ENCODE measurements at places on chromosomes 4 and X. TPM values are rescaled to one million over a fixed set of nuclear protein-coding genes. Genes with fewer than 3 reads are reported as not detected.

DNA sequence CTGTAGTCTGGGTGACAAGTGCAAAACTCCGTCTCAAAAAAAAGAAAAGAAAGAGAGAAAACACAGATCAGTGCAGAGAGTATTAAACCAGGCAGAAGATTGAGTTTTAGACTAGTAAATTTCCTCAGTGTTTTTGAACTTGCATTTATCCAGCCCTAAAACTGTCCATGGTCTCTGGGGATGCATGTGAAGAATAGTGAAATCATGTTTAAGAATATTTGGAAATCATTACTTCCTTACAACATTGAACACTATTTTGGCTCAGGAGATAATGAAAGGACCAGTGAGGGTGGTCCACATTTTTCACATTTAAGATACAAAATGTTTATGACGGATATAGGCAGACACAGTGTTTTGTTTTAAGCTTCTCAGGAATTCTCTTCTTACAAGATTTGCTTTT lies 195.8 kb upstream of the RASGEF1B start:
- no peak for DNase-seq

DNA sequence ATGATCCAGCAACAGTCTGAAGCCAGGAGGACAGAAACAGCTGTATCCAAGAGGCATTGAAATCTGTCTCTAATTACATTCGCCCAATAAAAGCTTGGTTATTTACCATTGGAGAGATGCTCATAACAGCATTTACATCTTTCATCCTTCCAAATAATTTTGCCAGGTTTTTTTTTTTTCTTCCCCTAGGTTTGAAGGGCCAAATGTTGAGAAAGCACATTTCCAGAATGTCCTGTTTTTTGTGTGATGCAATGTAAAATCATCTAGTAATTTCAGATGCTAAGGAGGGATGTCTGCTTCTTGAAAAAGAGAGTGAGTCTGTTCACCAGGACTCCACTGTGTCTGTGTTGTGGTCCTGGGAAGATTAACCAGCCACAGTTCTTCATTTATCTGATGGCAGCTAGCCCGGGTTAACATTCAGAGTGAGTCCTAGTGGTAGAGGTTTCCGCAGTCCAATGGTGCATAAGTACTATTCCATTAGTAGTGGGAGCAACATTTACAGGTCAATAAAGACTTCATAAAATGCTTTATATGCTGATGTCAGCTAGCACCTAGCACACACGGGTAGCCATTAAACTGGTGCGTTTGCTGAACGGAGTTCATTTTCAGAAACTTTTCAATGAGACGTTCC lies 406.8 kb downstream of the STIM2 start:
- DNase-seq = no peak

- DNase-seq = no peak
These were observed 134.5 kb upstream of the PCDH10 start for GRCh38 chr4:133014473-133015135.

The FRMD7 gene
- 1.6 TPM for total RNA-seq

The SASH3 gene
- 8.4 TPM for total RNA-seq

DNA sequence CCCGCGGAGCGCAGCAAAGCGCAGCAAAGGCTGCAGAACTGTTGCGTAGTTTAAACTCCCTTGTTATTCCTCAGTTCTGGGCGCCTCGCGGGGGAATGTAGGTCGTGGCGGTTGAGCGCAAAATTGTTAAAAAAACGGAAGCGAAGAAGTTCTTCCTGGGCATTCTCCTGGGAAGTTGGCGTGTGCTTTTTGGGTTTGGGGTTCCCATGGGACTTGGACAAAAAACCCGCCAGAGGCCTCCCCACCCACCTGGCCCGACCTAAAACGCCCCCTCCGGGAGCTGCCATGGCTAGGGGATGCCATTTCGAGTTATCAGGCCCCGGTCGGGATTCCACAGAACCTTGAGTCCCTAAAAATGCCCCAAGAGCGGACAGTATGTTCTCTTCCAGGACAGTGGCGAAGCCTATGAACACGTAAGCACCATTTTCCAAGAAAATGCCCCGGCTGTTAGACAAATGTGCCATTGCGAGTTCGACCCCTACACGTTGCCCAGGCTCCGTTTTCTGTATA lies 8.9 kb downstream of the ZIC3 start:
- no peak for DNase-seq

DNA sequence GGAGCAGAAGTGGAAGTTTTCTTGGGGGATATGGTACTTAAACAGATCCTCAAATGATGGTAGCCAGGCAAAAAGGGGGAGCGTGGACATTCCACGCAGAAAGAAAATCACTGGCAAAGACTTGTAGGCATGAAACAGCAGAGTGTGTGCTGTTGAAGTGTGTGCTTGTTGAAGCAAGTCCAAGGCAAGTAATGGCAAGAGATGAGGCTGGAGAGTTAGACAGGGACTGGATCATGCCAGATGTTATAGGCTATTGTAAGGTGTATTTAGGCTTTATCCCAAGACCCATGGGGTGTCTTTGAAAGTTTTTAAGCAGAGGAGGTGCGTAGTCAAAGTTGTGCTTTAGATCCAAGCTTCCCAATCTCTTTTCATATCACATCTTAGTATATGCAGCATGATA lies 124.5 kb downstream of the MBNL3 start:
- DNase-seq = no peak

The TRMT2B gene
- total RNA-seq = 26.7 TPM

DNA sequence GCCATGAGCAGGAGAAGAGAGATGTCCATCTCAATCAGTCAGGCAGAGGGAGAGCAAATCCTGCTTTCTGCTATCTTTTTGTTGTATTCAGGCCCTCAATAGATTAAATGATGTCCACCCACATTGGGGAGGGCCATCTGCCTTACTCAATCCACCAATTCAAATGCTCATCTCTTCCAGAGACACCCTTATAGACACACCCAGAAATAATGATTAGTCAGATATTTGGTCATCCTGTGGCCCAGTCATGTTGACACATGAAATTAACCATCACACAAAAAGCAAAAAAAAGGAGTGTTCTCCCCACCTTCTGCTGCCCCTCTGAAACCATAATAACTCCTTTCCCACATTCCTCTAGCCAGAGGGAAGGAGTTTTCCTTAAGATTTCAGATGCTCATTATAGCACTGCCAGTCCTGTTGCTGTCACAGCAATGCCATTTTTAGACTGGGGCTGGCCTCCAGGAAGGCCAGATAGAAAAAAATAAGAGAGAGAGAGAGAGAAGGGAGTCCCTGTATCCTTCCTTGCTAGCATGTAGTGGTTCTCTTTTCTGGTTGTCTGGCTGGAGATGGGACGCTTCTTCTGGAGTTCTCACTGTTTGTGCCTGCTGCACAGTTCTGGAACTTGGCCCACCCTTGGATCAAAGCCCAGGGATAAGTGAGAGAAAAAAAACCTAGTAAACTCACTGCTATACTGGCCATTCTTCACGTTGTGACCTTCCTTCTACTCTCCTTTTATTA lies 177.7 kb downstream of the RBM46 start:
- DNase-seq = peak; percentile 54

The TRIM61 gene
- 2.6 TPM for total RNA-seq

DNA sequence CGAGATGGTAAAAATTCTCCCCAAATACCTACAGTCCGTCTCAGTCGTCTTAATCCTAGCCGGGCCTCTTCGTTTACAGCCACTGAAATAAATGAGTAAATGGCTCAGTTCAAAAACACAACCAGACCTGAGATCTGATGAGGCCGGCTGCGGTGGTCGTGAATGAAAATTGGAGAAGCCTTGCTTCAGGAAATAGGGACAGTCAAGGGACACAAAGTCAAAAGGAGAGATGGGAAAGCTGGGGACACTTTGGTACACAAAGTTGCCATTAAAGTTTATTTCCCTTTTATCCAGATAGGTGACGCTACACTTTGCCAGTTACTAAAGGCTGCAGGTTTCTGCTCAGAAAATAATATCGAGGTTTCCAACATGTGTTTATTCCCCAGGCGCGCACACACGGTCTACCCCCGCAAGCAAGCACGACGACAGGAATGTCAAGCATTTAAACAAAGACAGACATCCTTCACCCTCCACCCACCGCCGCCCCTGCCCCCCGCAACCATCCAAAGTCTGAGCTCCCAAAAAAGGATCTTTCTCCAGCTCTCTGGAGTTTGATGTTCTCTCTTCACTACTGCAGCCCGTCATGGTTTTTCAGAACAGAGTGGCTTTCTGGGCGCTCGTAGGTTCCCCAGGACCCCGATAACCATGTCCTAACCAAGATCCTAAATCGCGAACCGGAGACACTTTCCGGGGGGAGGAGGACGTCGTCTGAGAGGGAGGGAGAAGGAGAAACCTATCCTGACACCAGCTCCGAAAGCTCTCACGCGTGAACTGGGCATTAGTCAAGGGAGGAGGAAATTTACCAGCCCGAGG lies 1.3 kb upstream of the PCDH7 start:
- DNase-seq = no peak

- no peak for DNase-seq
These were observed 42.6 kb downstream of the ADGRA3 start for GRCh38 chr4:22473268-22473667.

All from ureter (tissue), 1 donor.